Karpas-422 (cell line): ENCODE measurements at places on chromosomes 3 and 15. TPM values are rescaled to one million over a fixed set of nuclear protein-coding genes. Genes with fewer than 3 reads are reported as not detected.

DNA sequence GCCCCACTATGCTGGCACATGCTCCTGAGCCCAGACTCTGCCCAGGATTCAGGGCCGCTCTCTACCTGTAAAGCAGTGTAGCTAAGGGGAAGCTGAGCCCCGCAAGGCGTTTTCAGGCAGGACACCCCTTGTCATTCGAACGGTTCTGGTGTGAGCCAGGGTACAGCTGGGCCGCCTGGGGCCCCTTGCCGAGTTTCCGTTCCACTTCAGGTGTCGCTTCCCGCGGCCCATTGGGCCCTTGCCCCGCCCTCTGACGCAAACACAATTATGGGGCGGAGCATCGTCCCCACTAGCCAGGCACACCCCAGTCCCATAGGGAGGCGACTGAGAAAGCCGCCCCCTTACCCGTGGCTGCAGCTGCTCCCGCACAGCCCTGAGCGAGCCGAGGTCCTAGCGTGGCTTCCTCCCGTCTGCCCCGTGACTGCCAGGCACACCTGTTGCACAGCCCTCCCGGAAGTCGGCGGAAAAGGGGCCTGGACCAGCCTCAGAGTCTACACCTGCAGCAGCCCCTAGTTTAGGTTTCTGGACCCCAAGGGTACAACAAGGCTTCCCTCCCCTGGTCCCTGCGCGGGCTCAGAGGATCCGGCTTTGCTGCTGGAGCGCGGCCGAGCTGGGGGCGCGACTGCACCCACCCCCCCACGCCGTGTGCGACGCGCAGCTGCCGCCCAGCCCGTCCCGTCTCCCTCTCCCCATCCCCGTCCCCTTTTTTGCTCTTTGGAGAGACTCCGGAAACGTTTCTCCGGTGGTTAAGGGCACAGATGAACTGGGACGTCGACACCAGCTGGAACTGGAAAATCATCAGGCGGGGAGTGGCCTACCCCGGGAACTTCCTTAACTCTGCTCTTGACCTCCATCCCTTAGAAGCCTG, at the start of gene PLSCR2:
Gene PLSCR2 (minus strand): TSS at position 412 of the 868 bp plus-strand sequence. CDS start 9,657 bp downstream, outside the sequence.
- peak; percentile 80 for DNase-seq

GRCh38 chr3:49263159-49263889, 13.7 kb downstream of the C3orf62 start:
- DNase-seq, result peak; percentile 17

- DNase-seq, result peak; percentile 89
Measured at GRCh38 chr3:36893137-36893557, 51.7 kb downstream of the TRANK1 start.

- DNase-seq, result no peak
Measured at GRCh38 chr3:188052169-188053035, 101.6 kb upstream of the LPP start.

- DNase-seq, result no peak
Measured at GRCh38 chr3:172217877-172218276, 178.5 kb downstream of the FNDC3B start.

DNA sequence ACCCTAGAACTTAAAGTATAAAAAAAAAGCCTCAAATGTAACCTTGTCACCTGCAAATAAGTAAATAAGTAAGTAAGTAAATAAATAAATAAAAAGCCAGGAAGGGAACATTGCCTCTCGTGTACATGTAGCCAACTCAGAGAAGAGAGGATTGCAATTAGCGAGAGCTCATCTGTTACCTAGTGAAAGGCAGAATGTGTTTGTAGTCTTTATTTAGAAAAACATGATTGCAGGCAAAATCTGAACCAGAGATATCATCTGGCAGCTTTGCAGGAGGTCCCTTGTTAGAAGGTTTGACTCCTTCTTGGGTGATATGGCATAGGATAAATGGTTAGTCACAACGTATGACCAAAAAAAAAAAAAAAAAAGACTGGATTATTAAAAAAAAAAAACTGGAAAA, 71.6 kb upstream of the SYN2 start:
- DNase-seq, result no peak

- DNase-seq, result peak; percentile 74
Measured at GRCh38 chr3:194556086-194557056, 69.6 kb upstream of the ATP13A3 start.

- no peak for DNase-seq
Measured at GRCh38 chr3:178514401-178514800, 21.8 kb upstream of the KCNMB2 start.

- no peak for DNase-seq
Measured at GRCh38 chr15:51907136-51907862, 64.3 kb downstream of the LEO1 start.

DNA sequence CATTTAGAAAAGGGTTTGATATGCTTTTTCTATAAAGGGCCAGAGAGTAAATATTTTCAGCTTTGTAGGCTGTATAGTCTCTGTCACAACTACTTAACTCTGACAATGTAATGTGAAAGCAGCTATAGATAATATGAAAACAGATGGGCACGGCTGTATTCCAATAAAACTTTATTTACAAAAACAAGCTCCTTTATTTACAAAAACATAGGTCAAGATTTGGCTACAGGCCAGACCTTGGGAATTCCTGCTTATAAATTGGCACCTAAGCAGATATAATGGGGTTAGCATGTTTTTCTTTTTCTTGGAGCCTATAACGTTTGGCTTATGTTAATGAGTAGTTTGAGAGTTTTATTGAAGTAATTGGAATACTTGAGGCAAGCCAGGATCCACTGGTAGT, 119.4 kb upstream of the CGNL1 start:
- no peak for DNase-seq

GRCh38 chr3:31227131-31227562, 305.6 kb upstream of the STT3B start:
- DNase-seq, result peak; percentile 60

Gene SLC22A14
- not detected in 2 replicates for total RNA-seq

Gene GPR27
- not detected in 2 replicates for total RNA-seq

Gene GOLGA8Q
- total RNA-seq, result not detected in 2 replicates

Gene ADAMTSL3
- total RNA-seq, result not detected in 2 replicates

Gene NEK10
- 0.34 and 0.72 TPM in 2 replicates for total RNA-seq
